ENCODE measurements at places on chromosomes 7 and 10.

- DNase-seq, result no peak
These were observed 69.7 kb upstream of the EXOC4 start for GRCh38 chr7:133183042-133183794.

GRCh38 chr7:2190531-2190930 lies 42.2 kb downstream of the MAD1L1 start:
- no peak for DNase-seq

- DNase-seq, result no peak
These were observed 163.7 kb downstream of the SRPK2 start for GRCh38 chr7:105224884-105225651.

GRCh38 chr10:126696684-126697083 lies 26.2 kb upstream of the C10orf90 start:
- no peak for DNase-seq

- DNase-seq, result no peak
These were observed 209.5 kb downstream of the JCAD start for GRCh38 chr10:29849886-29850285.

GRCh38 chr7:24720283-24720682 lies 37.0 kb downstream of the GSDME start:
- no peak for DNase-seq

DNA sequence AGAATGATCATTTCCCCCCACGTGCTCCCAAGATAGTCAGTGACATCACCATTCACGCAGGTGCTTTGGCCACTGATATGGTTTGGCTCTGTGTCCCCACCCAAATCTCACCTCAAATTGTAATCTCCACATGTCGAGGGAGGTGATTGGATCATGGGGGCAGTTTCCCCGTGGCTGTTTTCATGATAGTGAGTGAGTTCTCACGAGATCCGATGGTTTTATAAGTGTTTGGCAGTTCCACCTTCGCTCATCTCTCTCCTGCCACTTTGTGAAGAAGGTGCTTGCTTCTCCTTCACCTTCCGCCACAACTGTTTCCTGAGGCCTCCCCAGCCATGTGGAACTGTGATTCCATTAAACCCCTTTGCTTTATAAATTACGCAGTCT lies 205.4 kb upstream of the SH2B2 start:
- DNase-seq, result no peak

GRCh38 chr10:73953665-73954064 lies 42.7 kb downstream of the PLAU start:
- DNase-seq, result no peak

DNA sequence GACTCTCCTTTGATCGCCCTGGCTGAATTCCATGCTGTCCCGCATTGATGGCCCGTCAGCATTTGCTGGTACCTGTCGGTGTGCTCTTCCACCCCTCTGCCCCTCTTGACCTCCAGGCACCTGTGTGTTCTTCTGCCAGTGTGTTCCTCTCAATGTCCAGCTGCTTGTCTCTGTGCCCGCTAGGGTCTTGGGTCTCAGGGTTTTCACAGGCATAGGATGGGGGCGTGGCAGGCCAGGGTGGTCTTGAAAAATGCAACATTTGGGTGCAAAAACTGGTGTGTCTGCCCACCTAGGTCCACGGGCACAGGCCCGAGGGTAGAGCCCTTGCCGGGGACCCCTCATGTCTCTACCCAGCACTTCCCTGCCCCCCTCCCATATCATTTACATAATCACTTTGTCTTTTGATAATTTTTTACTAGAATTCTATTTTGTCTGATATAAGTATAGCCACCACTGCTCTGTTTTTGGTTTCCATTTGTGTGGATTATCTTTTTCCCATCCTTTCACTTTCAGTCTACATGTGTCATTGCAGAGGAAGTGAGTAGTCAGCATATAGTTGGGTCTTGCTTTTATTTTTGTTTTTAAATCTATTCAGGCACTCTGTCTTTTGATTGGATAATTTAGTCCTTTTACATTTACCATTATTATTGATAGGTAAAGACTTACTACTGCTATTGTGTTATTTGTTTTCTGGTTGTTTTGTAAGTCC lies 46.6 kb upstream of the ADRA2A start:
- no peak for DNase-seq

- DNase-seq, result peak; percentile 45
These were observed 10.2 kb downstream of the EN2 start for GRCh38 chr7:155467846-155468784.

DNA sequence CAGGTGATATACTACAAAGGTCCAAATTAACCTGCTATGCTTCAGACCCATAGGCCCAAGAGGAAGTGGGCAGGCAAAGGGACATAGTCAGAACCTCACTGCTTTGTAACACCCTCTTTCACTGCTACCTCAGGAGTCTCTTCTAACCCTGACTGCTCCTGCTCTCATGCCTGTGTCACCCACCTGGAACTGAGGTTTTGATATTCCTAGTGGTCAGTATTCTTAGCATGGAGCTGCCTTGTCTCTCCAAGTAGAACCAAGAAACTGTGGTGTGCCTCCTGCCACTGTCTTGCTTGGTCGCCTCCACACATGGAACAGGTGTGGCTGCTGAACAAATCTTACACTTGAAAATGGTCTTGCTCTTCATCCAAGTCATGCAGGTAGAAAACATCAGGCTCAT lies 677.5 kb downstream of the XPNPEP1 start:
- no peak for DNase-seq

DNA sequence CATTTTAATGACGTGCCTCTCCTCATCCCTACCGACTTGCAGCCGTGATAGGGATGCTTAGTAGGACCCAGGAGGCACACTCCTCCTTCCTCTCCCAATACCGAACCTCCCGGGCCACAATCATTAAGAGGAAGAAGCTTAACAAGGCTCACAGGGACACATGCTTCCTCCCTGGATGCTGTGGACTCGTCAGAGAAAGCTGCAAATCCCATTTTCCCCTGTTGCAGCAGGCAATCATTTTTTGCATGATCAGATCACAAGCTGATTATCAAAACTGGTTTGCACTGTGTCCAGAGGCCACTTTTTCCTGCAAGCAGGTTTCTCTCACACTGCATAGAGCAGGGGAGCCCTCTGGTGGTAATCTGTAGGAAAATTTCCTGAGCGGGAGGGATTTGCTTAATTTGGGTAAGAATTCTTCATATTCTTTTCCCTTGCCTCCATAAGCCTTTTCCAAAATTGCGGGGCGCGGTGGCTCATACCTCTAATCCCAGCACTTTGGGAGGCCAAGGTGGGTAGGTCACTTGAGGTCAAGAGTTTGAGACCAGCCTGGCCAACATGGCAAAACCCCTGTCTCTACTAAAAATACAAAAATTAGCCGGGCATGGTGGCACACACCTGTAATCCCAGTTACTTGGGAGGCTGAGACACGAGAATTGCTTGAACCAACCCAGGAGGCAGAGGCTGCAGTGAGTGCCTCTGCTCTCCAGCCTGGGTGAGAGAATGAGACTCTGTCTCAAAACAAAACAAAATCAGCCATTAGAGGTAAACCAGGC lies 16.1 kb upstream of the LAMB4 start:
- no peak for DNase-seq

- DNase-seq, result no peak
These were observed 45.0 kb upstream of the DIP2C start for GRCh38 chr10:734481-734880.

- peak; percentile 51 for DNase-seq
These were observed 2.0 kb downstream of the HOXA11 start for GRCh38 chr7:27182861-27183681.

- DNase-seq, result no peak
These were observed 9.0 kb upstream of the MAFK start for GRCh38 chr7:1521456-1521855.

Measured in activated CD8-positive, alpha-beta memory T cell treated with anti-CD3 and anti-CD28 coated beads, Interleukin-2, amount 50 U/mL, for 48 hours (primary cell).